Vein endothelial cell (primary cell): ENCODE measurements at places on chromosomes 5 and 9. TPM values are rescaled to one million over a fixed set of nuclear protein-coding genes. Genes with fewer than 3 reads are reported as not detected.

The SPINK4 gene
- total RNA-seq = not detected in 2 replicates

The DAB2IP gene
- 37.1 and 54.9 TPM in 2 replicates for total RNA-seq

The MTX3 gene
- 7.2 and 8.6 TPM in 2 replicates for total RNA-seq

The KIF27 gene
- total RNA-seq = 2.3 and 4.3 TPM in 2 replicates

The POU5F2 gene
- total RNA-seq = 2.0 and 2.2 TPM in 2 replicates

The INSL4 gene
- total RNA-seq = not detected in 2 replicates

The BARX1 gene
- not detected in 2 replicates for total RNA-seq

The C1QTNF2 gene
- total RNA-seq = 0.10 TPM in 1 of 2 replicates, not detected in the other

The GARIN3 gene
- total RNA-seq = not detected in 2 replicates

The ARHGEF37 gene
- 11.0 and 16.7 TPM in 2 replicates for total RNA-seq

The SPZ1 gene
- total RNA-seq = not detected in 2 replicates

The FOXI1 gene
- under 0.01 TPM in 1 of 2 replicates, not detected in the other for total RNA-seq

The CCL27 gene
- not detected in 2 replicates for total RNA-seq

The PAIP1 gene
- 104 and 130 TPM in 2 replicates for total RNA-seq

The ZNF354C gene
- total RNA-seq = 5.6 and 6.4 TPM in 2 replicates

The PSAT1 gene
- 30.4 and 36.6 TPM in 2 replicates for total RNA-seq

The TAF11L5 gene
- total RNA-seq = not detected in 2 replicates

The BHMT2 gene
- 0.65 and 3.0 TPM in 2 replicates for total RNA-seq

The ANKRD34B gene
- not detected in 2 replicates for total RNA-seq

The GDNF gene
- under 0.01 TPM in 1 of 2 replicates, not detected in the other for total RNA-seq

The ACOT12 gene
- total RNA-seq = not detected in 2 replicates

The ELL2 gene
- 15.4 and 23.4 TPM in 2 replicates for total RNA-seq

The SMIM33 gene
- not detected in 2 replicates for total RNA-seq

The MRPS27 gene
- 110 and 111 TPM in 2 replicates for total RNA-seq

The IFNK gene
- not detected in 2 replicates for total RNA-seq

The SLC6A7 gene
- total RNA-seq = not detected in 2 replicates

The IGFBPL1 gene
- 0.48 TPM in 1 of 2 replicates, not detected in the other for total RNA-seq

The BTNL9 gene
- 0.19 and 2.0 TPM in 2 replicates for total RNA-seq

The MCIDAS gene
- not detected in 2 replicates for total RNA-seq

The SPATA24 gene
- total RNA-seq = 4.1 and 6.2 TPM in 2 replicates

The TMC1 gene
- total RNA-seq = 0.33 and 0.67 TPM in 2 replicates

The LTC4S gene
- 0.57 and 1.3 TPM in 2 replicates for total RNA-seq

The PRDM9 gene
- total RNA-seq = not detected in 2 replicates

The RECK gene
- total RNA-seq = 14.1 and 24.8 TPM in 2 replicates

The ST6GALNAC4 gene
- 75.8 and 85.3 TPM in 2 replicates for total RNA-seq

The CSF2 gene
- total RNA-seq = 0.86 TPM in 1 of 2 replicates, not detected in the other

The HDHD3 gene
- 7.5 and 9.2 TPM in 2 replicates for total RNA-seq

The DDX31 gene
- total RNA-seq = 15.7 and 19.6 TPM in 2 replicates

The HTR1A gene
- total RNA-seq = not detected in 2 replicates

The NR5A1 gene
- not detected in 2 replicates for total RNA-seq

The WNK2 gene
- total RNA-seq = not detected in 2 replicates

The ANKRD31 gene
- total RNA-seq = under 0.01 and 0.10 TPM in 2 replicates

The ALG2 gene
- total RNA-seq = 50.3 and 58.5 TPM in 2 replicates

The CAPSL gene
- total RNA-seq = not detected in 2 replicates

The SPINK6 gene
- not detected in 2 replicates for total RNA-seq

The GABRA1 gene
- total RNA-seq = not detected in 2 replicates

The PCDHB3 gene
- total RNA-seq = 0.57 and 0.65 TPM in 2 replicates

The RNF145 gene
- 32.3 and 34.7 TPM in 2 replicates for total RNA-seq

The CDH10 gene
- 0.33 TPM in 1 of 2 replicates, not detected in the other for total RNA-seq

The PCA3 gene
- 0.29 and 0.33 TPM in 2 replicates for total RNA-seq

The IL13 gene
- total RNA-seq = not detected in 2 replicates

The DPM2 gene
- total RNA-seq = 15.7 and 19.6 TPM in 2 replicates

The FOXD4L5 gene
- total RNA-seq = not detected in 2 replicates

The TMEM215 gene
- total RNA-seq = under 0.01 TPM in 1 of 2 replicates, not detected in the other

The ZDHHC11 gene
- total RNA-seq = 0.33 and 0.67 TPM in 2 replicates

The PCDHGA10 gene
- 8.8 and 9.6 TPM in 2 replicates for total RNA-seq

The FBP2 gene
- not detected in 2 replicates for total RNA-seq

The CMYA5 gene
- total RNA-seq = 0.10 and 0.33 TPM in 2 replicates

The SLC24A2 gene
- total RNA-seq = not detected in 2 replicates

The ANXA2R gene
- total RNA-seq = 5.4 and 6.2 TPM in 2 replicates
